ENCODE measurements at places on chromosomes 16 and 17. TPM values are rescaled to one million over a fixed set of nuclear protein-coding genes. Genes with fewer than 3 reads are reported as not detected.

Gene HSD11B2
- total RNA-seq, result 11.4 TPM

Gene HASPIN
- 2.6 TPM for total RNA-seq

Gene CPNE7
- 8.8 TPM for total RNA-seq

Gene MYADML2
- total RNA-seq, result 0.36 TPM

Gene ADPRM
- total RNA-seq, result 19.6 TPM

DNA sequence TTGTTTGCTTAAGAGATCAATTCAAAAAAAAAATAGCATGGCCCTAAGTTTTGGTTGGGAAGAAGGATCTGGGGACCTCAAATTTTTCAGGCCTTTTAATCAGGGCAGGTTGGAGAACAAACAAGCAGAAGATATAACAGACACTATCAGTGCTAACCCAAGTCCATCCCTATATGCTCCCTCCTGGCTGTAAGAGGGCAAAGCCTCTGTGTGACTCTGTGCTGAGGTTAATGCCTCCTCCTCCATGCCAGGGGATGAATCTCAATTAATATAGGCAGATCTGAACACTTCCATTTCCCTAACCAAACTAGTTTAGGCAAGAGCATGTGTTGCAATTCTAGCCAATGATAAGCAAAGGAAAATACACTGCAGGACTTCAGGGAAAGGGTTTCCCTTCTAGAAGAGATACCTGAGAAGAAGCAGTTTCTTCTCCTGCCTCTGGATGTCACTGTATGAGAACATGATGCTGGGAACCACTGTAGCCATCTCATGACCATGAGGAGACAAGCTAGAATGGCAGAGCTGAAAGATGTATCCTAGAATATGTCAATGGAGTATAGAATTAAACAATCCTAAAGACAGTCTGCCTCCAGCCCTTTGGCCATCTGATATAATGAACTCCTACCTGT is 76.0 kb downstream of the CHD9NB start:
- DNase-seq, result no peak

DNA sequence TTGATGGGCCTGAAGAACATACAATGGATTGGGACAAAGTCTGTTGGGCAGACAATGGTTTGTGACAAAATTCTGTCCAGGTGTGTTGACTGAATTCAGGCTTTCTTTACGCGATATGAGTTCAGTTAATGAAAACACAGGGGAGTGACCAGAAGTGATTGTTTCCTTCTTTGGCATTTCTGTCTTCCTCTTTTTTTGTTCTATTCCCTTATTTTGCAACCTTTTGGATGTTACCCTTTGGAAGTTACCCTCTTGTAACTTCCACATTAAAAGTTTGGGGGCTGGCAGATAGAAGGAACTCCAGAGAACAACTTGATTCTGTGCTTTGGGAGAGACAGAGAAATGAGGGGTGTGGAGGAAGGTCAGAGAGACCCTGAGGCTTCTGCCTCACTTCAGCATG is 126.7 kb downstream of the PITPNC1 start:
- no peak for DNase-seq

GRCh38 chr17:17497845-17498520 is 1.8 kb upstream of the RASD1 start:
- DNase-seq, result no peak

GRCh38 chr17:75589919-75590303 is 2.3 kb downstream of the MYO15B start:
- DNase-seq, result no peak

DNA sequence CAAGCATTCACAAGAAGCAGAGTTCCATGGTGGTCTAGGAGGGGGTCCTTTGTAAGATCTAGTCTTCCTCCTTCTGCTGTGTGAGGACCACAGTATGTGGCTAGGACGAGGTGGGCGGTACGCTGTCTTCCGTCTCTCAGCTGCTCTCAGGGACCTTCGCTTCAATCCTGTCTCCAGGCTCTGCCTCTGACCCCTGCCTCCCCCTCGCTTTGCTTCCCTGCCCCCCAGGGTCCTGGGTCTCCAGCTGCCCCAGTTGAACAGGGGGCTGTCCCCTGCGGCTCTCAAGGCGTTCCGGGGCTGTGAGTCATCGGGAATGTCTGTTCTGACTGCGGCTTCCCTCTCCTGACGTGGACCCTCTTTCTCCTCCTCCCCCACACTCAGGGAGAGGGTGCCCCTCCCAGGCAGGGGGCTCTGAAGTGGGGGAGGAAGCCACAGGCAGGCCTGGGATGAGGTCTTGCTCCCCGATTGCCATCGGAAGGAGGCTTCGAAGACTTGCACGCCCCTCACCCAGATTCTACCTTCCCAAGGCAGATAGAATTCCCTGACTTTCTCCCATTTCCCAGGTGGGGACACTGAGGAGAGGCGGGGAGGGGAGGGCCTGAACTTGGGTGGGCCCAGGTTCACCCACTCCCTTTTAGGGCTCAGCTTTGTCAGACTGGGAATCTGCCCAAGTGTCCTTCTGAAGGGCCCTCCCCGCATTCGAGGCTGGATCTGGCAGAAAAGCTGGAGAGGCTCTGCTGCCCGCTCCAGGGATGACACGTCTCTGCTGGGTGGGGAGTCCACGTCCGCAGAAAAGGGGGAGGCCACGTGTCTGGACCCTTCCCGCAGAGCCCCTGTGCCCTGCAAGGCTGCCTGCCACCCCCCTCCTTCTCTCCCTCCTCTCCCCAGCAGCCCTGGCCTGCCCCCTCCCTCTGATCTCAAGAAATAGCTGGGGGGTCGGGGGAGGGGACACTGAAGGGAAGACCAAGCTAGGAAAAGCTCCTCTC is 9.1 kb upstream of the COL1A1 start:
- no peak for DNase-seq

DNA sequence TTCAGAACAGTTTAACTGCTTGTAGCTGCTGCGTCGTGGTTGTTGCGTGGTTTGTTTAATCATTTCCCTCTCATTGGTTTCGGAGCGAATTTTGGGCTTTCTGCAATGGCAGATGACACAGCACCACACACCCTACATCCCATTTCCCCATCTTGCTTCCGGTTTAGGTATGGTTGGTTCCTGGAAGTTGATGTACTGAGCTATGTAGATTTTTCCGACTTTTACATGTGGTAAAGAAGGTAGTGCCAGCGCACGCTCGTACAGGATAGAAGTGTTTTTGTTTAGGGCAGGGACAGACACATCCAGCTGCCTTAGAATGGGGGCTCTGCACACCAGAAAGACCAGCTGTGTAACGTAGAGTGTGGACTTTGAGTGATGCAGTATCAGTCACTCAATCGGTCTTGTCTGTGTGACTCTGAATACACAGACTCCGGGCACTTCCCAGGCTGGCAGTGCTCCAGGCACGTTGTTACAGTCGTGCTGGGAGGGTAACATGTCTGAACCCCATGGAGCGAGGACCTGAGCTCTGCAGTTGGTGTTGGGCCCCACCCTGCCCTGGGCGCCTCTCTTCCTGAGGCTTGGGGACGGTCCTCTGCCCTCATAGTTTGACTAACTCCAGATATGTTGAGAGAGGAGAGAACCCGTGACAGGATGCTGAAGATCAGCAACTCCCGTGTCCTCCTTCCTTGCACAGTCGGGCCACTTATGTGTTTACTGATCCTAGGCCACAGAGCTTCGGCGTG is 172.0 kb upstream of the CHMP6 start:
- DNase-seq, result no peak

DNA sequence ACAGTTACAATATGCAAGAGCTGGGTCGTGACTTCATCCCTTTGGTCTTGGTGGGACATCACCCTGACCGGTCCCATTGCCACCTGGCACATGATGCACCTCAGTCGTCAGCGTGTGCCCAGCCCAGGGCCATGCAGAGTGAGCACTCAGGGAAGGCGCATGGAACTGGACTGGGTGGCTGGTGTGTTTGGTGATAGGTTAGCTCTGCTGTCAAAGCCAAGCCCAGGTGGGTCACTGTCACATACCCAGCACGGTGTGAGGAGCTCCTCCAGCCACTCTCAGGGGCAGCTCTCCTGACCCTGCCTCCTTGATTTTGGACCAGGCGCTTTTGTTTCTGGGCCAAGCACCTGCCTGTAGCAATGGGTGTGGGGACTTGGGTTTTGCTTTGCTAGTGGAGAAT is 180.9 kb downstream of the RAB11FIP4 start:
- DNase-seq, result no peak

GRCh38 chr16:66662445-66663194 is 33.9 kb downstream of the CMTM4 start:
- peak; percentile 21 for DNase-seq

DNA sequence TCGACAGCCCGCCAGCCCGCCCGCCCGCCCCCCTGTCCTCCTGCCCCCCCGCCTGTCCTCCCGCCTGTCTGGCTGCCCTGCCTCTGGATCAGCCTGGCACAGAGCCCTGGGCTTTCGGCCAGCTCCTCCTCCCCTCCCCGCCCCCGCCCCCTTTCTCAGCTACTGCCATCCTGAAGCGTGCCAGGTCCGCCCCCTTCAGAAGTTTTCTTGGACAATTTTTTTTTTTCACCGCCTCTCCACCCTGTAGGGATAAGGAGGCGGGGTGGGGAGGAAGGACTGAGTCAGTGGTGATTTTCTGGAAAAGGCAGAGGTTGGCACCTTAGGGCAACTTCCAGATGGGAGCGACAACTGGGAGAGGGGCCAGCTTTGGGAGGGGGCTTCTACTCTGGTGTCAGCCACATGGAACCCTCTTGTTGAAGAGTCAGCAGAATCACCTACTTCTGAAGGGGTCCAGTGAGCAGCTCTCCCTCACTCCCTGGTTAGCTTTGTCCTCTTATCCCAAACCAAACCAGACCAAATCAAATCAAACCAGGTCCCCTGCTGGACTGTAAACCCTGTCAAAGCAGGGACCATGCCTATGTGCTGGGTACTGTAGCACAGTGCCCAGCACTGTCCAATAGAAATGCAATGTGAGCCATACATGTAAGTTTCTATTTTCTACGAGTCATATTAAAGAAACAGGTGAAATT is 19.7 kb downstream of the IGF2BP1 start:
- DNase-seq, result no peak

DNA sequence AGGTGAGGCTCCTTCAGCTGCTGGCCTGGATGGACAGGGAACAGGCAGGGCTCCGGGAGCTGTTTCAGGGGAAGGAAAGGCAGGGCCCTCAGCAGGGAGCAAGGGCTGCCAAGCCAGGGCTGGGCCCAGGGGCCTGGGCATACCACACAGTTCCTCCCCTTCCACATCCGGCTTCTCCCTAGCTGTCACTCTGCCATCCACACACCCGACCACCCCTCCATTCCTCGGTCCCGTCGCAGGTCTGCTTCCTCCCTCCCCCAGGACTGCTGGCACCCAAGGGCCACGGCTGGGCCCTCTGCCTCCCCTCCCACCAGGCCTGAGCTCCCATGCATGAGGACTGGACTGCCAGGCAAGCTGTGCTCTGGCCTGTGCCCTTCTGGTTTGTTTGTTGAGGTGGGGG is 24.0 kb downstream of the CDIP1 start:
- no peak for DNase-seq

DNA sequence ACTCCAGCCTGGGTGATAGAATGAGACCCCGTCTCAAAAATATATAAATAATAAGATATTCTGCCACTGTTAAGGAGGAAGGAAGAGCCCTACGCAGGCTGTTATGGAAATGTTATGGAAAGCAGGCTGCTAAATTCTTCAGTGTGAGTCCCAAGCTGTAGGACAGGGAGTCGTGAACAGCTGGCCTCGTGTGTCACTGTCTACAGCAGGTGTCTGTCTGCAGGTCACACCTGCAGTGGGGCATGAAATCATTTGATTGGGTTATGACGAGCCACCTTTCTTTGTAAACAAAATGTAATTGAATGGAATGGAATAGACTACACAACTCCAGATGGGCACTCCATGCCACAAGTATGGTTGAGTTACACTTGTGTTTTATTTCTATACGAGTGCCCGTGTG is 15.6 kb upstream of the LITAF start:
- no peak for DNase-seq

GRCh38 chr16:59021751-59022150 is 287.6 kb upstream of the GOT2 start:
- no peak for DNase-seq

- DNase-seq, result no peak
These were observed 4.3 kb upstream of the GP2 start for GRCh38 chr16:20331635-20332034.

DNA sequence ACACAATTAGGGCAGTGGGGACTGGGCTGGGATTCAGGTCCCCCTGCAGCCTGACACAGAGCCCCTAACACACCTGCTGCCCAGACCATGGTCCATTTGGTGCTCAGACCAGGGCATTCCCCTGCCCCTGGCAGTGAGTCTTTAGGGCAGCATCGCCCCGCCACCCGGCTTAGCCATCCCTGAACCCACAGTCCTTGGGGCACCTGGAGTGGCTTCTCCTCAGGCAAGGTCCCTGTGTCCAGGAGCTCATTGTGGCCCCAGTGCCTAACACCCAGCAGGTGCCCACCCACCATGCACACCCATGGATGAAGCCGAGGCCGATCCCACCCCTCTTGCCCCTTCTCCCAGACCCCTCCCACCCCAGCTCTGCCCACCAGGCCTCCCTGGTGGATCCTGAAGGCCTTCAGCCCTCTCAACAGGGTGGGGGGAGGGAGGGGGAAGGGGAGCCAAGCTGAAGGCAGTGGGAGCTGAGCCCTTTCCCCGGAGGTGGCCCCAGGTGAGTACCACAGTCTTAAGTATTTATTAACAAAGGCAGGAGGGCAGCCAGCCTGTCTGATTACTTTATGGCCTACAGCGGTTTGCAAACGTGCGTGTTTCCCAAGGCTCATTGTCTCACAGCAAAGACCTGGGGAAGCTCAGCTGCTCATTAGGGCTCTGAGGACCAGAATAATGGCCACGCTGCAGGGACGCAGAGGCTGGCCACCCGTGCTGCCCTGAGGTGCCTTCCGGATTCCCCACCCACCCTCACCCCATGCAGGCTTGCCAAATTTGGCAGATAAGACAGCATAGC is 38.5 kb downstream of the RBFOX3 start:
- no peak for DNase-seq

DNA sequence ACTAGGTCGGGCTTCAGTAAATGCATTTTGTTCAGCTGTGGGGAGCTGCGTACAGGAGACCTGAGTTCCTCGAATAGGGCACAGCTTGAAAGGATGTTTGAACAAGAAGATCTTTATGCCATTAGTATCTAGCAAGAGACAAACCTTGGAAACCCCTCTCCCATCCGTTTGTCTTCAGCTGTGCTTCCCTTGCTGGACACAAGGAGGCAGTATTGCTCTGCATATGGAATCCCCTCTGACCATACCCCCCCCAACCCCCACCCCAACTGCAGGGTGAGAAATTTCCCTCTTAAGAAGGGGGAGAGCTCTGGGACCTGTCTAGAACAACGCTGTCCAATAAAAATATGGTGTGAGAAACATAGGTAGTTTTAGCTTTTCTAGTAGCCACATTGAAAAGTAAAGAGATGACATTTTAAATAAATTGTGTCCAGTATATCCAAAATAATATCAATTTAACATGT is 1.6 kb downstream of the MRM1 start:
- peak; percentile 50 for DNase-seq

All from cerebellum (tissue), 4 donors.